ENCODE measurements at places on chromosomes 16 and 17.

GRCh38 chr16:10579575-10579964 lies 828 bp downstream of the EMP2 start:
- H3K27ac ChIP-seq = peak overlapping the region; percentile 88
- H3K27me3 ChIP-seq = no peaks in the 10 kb centered on the region
- H3K36me3 ChIP-seq = no peaks in the 10 kb centered on the region
- H3K4me1 ChIP-seq = peaks cover 31% of the 10 kb centered on the region

DNA sequence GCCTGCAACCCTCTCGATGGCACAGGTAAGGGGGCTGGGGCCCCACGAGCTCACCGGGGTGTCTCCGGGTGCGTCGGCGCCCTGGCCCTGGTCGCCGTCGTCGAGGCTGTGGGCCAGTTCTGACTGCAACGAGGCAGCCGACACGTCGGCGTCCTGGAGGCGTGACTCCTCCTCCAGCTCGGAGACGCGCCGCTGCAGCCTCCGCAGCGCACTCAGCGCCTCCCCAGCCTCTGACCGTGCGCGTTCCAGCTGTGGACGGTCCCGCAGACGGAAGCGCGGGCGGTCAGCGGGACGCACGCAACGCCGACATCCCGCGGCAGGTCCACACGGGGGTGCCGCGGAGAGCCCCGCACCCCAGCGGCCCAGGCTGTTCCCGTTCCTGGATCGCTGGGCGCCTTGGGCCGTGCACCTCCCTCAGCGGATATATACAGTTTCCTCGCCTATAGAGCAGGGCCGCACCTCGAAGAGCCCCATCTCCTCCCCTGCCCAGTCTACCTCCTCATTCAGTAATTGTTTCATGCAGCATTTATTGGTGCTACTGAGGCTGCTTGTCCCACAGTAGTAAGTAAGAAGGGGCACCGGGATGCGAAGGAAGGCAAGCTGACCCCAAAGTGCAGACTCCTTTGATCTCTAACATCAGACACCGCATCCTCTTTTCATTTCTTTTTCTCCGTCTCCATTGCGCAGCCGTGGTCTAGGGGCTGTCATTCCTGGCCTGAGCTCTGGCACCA lies 5.8 kb downstream of the THOC6 start:
- no peak overlapping the region for H3K27ac ChIP-seq
- no peak for DNase-seq
- peaks cover 4% of the 10 kb centered on the region for H3K27me3 ChIP-seq
- peaks cover 20% of the 10 kb centered on the region for H3K4me1 ChIP-seq

DNA sequence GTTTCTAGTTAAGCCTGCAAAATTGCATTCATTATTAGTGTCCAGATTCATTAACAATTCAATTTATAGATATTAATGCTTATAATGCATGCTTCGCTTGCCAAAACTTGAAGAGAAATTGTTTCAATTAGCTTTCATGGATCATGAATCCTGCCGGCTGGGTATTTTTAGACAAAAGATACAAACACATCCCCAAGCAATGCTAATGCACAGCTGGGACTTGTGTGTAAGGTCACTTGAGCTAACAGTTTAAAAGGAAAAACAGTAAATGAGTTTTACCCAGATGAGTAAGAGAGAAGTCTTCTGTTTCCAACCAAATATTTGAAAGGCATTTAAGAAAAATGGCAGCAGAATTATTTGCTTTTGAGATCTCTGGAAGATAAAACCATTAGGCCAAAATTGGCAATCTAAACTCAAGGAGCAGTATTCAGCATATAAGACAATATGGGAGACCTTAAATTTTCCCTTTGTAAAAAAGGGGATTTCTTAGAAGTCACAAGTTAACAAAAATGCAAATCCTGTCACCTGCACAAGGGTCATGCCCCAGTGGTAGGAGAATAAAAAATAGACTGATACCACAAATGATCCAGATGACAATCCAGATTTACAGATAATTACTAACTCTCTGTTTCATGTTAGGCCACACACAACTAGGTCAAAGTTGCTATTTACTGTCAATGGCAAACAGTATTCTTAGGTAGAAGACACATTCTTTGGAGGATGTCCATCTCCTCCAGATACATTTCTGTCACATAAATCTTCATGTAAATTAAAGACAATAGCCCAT lies 418.4 kb upstream of the PMFBP1 start:
- no peak for DNase-seq
- no peak overlapping the region for H3K4me3 ChIP-seq
- H3K27ac ChIP-seq = no peak overlapping the region
- no peaks in the 10 kb centered on the region for H3K4me1 ChIP-seq

DNA sequence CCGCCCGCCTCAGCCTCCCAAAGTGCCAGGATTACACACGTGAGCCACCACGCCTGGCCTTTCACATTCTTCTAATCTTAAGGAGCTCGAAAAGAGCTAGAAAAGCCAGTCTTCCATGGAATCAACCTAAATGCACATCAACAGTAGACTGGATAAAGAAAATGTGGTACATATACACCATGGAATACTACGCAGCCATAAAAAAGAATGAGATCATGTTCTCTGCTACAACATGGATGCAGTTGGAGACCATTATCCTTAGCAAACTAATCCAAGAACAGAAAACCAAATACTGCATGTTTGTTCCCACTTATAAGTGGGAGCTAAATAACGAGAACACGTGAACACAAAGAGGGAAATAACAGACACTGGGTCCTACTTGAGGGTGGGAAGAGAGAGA lies 3.1 kb downstream of the CTC1 start:
- peaks cover 19% of the 10 kb centered on the region for H3K36me3 ChIP-seq
- H3K27me3 ChIP-seq = no peaks in the 10 kb centered on the region
- H3K27ac ChIP-seq = no peak overlapping the region
- no peak for DNase-seq
- peaks cover 4% of the 10 kb centered on the region for H3K4me1 ChIP-seq

DNA sequence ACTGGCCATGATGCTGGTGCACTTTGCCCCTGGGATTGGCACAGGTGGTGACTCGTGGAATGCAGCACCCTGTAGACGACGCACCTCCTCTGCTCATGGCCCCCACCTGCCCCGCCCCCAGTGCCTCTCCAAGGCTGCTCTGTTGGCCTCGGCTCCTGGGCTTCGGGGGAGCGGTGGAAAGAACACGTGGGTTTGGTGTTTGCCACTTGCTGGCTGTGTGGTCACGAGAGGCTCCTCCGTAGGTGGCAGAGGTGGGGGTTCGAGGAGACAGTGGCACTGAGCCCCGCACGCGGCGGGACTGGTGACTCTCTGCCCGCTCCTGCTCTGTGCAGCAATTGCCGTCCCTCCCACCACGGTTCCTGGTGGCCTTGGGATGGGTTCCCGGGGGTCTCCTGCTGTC lies 82.8 kb upstream of the ZNF750 start:
- no peak overlapping the region for H3K4me3 ChIP-seq
- H3K4me1 ChIP-seq = no peaks in the 10 kb centered on the region
- no peaks in the 10 kb centered on the region for H3K27me3 ChIP-seq
- H3K36me3 ChIP-seq = peaks cover 28% of the 10 kb centered on the region
- DNase-seq = no peak
- no peak overlapping the region for H3K27ac ChIP-seq

DNA sequence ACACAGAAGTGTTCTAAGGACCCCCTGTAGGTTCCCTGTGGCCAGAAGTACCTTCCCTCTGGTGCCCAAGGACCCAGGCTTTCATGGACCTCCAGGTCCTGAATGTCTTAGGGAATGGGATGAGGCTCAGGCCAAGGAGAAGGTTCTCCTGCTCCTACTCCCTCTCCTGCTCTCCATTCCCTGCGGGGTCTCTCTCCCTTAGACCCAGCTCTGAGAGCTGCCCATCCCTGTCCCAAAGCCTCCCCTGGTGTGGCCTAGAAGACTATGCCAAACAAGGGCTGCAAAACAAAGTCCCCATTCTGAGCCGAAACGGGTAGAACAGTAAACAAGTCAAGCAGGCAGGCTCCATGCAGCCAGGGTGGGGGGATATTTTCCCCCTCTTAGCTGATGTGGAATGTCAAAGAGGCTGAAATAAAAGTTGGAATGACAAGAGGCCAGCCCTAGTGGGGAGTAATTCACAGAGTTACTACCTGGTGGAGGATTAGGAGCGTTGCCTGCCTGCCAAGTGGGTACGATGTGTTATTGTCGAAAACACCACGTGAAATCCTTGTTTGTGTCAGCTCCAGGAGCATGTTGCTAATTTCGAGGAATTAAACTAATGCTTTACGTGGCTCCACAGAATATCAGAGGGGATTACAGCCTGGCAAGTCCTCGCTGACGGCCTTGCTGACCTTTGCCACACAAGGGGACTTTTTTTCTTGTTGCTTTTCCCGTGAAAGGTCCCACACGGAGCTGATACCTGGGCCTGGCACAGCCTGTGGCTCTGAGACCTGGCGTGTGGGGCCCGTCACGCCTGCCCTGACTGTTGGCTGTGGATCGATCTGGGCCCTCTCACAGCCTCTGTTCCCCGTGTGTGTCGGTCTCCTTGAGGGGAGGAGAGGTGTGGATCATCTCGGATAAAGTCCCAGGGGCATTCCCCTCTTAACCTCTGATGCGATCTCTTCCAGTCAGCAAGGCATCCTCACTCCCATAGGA lies 2.9 kb downstream of the WFIKKN2 start:
- no peak for DNase-seq
- no peak overlapping the region for H3K4me3 ChIP-seq
- H3K27ac ChIP-seq = no peak overlapping the region

- no peaks in the 10 kb centered on the region for H3K36me3 ChIP-seq
- H3K27ac ChIP-seq = no peak overlapping the region
- H3K4me3 ChIP-seq = no peak overlapping the region
- no peaks in the 10 kb centered on the region for H3K4me1 ChIP-seq
Measured at GRCh38 chr16:9447195-9447551, 355.7 kb downstream of the HAPSTR1 start.

DNA sequence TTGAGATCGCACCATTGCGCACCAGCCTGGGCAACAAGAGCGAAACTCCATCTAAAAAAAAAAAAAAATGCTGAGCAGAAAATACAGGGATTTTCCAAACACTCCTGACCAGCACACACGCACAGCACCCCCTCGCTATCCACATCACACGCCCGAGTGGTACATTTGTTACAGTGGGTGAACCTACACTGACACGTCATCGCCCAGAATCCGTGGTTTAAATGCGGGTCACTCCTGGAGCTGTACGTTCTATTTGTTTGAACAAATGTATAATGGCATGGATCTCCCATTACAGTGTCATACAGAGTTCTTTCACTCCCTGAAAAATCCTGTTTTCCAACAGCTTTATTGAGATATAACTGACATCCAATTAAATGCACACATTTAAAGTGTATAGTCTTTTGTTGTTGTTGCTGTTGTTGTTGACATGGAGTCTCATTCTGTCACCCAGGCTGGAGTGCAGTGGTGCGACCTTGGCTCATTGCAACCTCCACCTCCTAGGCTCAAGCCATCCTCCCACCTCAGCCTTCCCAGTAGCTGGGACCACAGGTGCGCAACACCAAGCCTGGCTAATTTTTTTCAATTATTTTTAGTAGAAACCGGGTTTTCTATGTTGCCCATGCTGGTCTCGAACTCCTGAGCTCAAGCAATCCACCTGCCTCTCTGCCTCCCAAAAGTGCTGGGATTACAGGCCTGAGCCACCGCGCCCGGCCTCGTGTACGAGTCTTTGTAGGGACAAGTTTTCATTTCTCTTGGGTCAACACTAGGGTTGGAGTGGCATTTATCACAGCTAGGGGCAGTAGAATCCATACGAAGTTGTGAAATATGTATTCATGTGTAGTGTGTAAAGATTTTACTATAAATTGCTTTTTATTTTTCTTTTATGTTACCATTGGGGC lies 4.4 kb upstream of the CARHSP1 start:
- DNase-seq = no peak
- no peak overlapping the region for H3K27ac ChIP-seq
- no peaks in the 10 kb centered on the region for H3K27me3 ChIP-seq

DNA sequence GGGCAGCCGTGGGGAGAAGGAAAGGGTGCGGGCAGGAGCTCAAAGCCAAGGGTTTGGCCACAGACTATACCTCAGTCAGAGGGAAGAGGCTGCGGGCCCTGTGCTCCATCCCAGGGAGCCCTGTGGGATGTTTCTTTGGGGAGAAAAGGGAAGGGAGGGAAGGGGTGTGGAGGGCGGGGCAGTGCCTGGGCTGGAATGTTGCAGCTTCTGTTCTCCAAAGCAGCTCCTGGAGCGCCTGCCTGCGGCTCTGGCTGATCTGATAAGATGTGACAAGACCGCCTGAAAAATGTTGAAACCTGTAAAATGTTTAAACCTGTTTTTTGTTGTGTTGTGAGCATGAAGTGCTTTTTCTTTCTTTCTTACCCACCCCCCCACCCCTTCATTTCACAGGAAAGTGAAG lies 32.8 kb downstream of the WNT3 start:
- H3K27me3 ChIP-seq = no peaks in the 10 kb centered on the region
- H3K36me3 ChIP-seq = no peaks in the 10 kb centered on the region
- H3K27ac ChIP-seq = no peak overlapping the region
- H3K4me1 ChIP-seq = no peaks in the 10 kb centered on the region

DNA sequence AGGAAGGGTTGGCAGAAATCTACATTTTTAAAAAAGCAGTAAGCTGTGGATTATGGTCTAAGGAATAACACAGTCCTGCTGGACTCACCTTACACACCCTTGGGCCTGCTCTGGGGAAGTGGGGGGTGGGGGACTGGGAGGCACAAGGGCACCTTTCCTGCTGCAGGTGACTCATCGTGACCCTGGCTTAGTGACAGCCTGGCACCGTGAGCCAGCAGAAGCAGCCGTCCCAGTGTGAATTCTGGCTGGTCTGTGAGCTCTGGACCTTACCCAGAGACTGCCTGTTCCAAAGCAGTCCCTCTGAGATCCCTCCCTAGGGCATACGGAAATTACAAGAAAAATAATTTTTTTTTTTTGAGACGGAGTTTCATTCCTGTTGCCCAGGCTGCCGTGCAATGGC lies 4.2 kb upstream of the CRK start:
- peak overlapping the region; percentile 80 for H3K27ac ChIP-seq
- H3K36me3 ChIP-seq = peaks cover 6% of the 10 kb centered on the region
- peaks cover 27% of the 10 kb centered on the region for H3K4me1 ChIP-seq

- H3K27me3 ChIP-seq = no peaks in the 10 kb centered on the region
- H3K4me1 ChIP-seq = no peaks in the 10 kb centered on the region
- DNase-seq = no peak
- H3K36me3 ChIP-seq = no peaks in the 10 kb centered on the region
Measured at GRCh38 chr16:16861546-16861945, 482.6 kb downstream of the NPIPA7 start.

DNA sequence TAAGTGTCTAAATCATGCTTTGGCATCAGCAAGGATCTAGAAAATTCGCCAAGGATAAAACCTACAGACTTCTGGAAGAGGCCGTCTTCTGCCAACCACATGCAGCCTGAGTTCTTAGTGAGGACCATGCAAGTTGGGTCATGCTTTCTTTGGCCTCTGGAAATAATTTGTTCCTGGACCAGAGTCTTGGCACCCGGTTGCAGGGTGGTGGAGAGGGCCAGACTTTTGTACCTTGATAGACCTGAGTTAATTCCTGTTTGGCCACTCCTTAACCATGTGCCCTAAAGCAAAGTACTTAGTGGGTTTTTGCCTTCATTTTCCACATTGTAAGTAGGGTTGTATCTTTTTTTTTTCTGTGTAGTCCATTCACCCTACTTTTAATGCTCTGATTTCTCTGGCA lies 283.4 kb upstream of the IRX5 start:
- H3K27ac ChIP-seq = peak overlapping the region; percentile 84
- no peaks in the 10 kb centered on the region for H3K36me3 ChIP-seq
- H3K4me3 ChIP-seq = peak overlapping the region; percentile 24
- H3K27me3 ChIP-seq = no peaks in the 10 kb centered on the region
- peaks cover 16% of the 10 kb centered on the region for H3K4me1 ChIP-seq
- no peak for DNase-seq

- no peaks in the 10 kb centered on the region for H3K36me3 ChIP-seq
- H3K27ac ChIP-seq = no peak within 1 kb of the TSS
- no peak within 1 kb of the TSS for H3K4me3 ChIP-seq
- no peaks in the 10 kb centered on the region for H3K27me3 ChIP-seq
- DNase-seq = no peak
Measured at GRCh38 chr16:11964761-11965551, at the start of gene TNFRSF17. Gene TNFRSF17, plus strand, starts transcription at chr16:11965210. Its CDS starts 115 bp downstream, at chr16:11965325.

Measured in thoracic aorta (tissue), 2 donors.